ENCODE measurements at places on chromosomes 2 and 18.

DNA sequence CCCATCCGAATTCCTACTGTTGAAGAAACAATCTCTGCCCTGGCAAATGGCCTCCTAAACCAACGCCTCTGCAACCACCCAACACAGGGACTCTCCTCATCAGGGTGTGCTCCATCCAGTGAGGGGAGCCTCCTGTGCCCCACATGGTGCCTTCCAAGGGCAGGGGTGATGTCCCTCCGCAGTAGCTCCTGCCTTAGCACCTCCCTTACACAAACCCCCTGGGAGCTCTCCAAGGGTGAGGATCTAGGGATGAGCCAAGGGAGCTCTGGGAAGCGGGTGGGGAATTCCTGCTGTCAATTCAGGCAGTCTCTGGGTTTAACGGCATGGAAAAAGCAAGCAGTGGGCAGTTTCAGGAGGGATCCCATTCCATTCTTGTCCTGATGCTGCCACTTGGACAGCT is 3.8 kb downstream of the GALNT14 start:
- DNase-seq: no peak

- DNase-seq: no peak
These were observed 52.3 kb downstream of the HIBCH start for GRCh38 chr2:190267302-190267701.

- DNase-seq: no peak
These were observed 23.7 kb upstream of the PTPN4 start for GRCh38 chr2:119736021-119736420.

DNA sequence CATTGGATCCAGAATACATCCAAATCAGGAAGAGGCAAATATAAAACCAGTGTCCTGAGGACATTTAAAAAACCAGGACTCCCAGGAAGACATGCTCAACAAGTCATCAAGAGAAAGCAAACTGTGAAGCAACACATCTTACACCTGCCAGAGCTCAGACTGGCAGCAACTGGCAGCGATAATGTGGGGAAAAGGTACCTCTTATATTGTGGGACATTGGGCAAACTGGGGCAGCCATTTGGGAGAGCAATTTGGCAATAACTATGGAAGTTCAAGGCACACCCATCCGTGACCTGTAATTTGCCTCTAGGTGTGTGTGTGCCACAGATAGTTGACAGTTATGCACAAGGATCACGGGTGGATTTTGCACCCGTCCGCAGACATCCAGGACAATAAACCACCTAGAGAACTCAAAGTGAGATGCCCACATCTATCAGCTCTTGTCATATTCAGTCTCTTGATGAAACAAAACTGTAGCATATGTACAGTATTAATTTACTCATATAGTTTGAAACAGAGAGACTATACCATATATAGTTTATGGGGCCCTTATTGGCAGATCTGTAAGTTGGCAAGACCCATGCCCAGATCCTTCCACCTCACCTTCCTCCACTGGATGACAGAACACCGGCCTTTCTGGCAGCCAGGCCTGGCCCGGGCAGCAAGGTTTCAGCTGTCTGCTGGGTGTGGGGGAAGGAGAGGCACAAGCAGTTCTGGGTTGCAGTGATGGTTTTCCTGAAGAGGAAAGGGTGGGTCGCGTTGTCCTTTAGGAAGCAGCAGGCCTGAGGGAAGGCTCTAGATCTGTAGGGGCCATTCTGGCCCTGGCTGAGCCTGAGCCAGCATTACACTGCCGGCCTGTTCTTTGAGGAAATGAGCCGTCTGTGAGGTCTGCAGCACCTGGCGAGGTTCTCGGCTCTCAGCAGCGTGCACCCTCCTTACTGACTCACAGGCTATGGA is 18.8 kb downstream of the HJURP start:
- DNase-seq: no peak

DNA sequence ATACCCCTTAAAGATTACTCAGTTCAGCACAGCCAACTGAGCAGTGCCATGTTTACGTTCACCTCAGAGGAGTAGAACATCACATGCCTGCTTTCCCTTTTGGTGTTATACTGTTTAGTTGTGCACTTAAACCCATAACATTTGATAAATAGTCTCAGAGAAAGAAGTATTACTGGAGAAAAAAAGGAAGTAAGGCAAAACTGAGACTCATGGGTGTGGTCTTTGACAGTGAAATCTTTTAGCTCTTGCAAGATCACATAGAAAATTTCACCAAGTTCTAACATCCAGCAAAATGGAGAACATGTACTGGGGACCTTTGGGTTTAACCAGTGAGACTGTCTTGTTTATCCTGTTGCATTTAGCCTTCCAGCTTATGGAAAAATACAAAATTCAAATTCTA is 5.6 kb downstream of the TANK start:
- no peak for DNase-seq

- DNase-seq: no peak
These were observed 7.8 kb upstream of the ARHGAP28 start for GRCh38 chr18:6721755-6722154.

DNA sequence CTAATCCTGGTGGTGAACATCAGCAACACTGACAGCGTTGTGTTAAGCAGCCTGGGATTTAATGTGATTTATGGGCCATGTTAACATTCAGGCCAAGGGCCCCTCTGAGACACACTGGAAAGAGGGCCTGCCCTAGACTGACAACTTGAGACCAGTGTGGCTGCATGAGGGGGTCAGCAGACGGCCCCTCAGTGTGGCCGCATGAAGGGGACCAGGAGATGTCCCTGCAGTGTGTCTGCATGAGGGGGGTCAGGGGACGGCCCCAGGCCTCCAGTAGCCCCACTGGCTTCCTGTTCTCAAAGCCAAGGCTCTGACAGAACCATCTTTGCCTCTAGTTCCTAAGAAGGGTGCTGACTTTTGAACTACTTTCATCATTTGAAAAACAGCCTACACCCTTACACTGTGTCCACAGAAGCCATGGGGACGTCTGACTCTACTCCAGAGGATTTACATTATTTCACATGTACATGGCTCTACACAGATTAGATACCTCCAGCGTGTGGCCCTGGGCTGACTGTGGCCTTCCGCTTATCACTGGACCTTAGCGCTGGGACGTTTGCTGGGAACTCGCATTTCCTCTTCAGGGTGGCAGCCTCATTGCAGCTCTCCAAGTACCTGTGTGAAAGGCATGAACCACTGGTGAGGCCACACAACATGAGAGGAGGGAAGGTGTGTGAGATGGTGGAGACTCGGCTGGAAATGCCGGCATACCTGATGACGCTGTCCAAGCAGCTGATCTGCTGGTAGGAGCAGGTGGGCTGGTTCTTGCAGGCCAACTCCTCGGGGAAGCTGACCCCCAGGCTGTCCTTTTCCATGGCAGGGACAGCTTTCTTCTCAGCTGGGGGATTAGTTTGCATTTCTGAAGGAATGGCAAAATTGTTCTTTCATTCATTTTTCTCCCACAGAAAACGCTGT is 18.2 kb upstream of the HES6 start:
- DNase-seq: no peak

DNA sequence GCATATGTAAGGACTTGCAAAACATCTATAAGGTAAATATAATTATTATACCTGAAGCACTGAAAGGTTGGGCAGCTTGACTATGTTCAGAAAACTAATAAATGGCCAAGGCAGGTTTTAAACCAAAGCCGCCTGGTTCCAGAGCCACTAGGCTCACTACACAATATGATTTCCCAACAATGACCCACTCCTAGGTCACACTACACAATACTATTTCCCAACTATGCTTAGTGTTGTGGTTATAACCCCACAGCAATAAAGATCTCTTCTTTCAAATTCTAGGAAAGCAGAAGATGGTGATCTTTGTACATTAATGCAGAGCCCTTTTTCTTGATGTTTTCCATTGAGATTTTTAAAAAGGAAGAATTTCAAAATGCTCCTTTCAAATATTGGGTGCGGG is 180.4 kb downstream of the CYRIA start:
- no peak for DNase-seq

- no peak for DNase-seq
These were observed 138.4 kb downstream of the GALNT3 start for GRCh38 chr2:165655661-165656060.

All from head of caudate nucleus (tissue), 42 donors.